ENCODE measurements at places on chromosomes 16 and 17. TPM values are rescaled to one million over a fixed set of nuclear protein-coding genes. Genes with fewer than 3 reads are reported as not detected.
A peak's percentile ranks its signal among the peaks of the same experiment; 100 is the strongest.

GRCh38 chr16:3854750-3855541, 25.6 kb downstream of the CREBBP start:
- no peak for DNase-seq

DNA sequence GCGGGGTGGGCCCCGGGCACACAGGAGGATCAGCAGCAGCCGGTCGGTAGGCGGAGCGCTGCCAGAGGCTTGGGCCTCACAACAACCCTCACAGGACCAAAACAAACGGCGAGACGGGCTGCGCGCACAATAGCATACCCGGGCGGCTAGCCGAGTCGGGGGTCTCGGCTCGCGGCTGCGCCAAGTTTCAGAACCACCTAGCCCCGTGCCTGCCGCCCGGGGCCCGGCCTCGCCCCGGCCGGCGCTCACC, 732 bp downstream of the ULK2 start:
- DNase-seq = peak; percentile 83

DNA sequence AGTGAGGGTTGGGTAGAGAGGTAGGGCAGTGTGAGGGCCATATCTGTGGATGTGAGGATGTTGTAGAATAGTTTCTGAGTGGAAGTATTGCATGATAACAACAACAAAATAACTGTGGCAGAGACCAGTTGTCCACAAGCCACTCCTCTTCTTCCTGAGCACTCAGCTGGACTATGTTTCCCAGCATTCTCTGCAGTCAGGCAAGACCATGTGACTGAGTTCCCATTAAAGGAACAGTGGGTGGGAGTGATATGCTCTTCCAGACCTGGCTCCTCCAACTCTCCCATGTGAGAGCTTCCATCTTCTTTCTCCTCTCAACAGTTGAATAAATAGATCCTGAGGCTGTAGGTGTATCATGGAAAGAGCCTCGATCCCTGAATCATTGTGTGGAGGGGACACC, 272.4 kb downstream of the CBLN1 start:
- no peak for DNase-seq

GRCh38 chr16:62539657-62540056, 503.4 kb upstream of the CDH8 start:
- DNase-seq = no peak

- DNase-seq = peak; percentile 39
These were observed 1.6 kb downstream of the NDUFB10 start for GRCh38 chr16:1960665-1961630.

DNA sequence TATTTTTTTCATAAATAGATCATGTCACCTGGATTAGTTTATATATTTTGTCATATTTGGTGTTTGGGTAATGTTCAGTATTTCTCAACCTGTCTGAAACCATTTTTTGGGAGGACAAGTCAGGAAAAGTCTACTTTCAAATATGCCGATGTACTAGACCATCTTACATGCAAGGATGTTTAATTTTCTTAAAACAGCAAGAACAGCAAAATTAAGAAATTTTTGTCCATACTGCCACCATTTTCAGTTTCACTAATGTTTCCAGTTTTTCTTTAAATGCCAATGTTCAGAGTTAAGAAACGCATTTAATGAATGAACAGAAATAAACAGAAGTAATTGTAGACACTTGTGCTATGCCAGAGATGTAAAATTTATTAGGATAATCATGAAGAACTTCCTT, 880 bp downstream of the KRTAP3-3 start:
- no peak for DNase-seq

DNA sequence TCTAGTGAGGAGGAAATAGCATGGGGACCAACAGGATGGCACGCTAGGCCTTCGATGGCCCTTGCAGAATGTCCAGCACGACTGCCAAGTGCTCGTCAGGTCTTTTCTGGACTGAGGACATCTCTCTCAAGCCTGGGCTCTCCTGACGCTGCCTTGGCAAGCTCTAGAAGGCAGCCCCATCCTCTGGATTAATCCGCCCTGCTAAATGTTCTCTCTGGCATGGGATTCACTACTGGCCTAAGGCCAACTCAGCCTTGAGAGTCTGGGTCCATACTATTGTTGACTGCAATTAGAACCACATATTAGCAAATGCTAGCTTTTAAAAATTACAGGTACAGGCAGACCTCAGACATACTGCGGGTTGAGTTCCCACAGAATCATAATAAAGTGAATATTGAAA, 2.5 kb upstream of the CEP295NL start:
- no peak for DNase-seq

DNA sequence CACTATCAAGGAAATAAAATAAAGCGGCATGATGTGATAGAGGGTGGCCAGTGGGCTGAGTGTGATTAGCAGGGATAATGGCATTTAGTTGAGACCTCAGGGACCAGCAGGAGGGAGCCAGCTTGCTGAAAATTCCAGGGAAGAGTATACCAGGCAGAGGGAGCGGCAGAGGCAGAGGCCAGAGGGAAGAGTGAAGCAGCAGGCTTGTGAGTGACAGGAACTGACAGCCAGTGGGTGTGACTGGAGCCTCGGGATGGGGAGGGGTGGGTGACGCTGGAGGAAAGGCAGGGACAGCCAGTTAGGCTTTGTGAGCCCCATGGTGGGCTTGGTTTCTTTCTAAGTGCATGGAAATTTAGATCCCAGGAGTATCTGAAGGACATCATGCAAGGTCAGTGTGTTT, 209.7 kb upstream of the CACNG3 start:
- no peak for DNase-seq

GRCh38 chr17:79088997-79089328, 14.3 kb downstream of the ENGASE start:
- DNase-seq = no peak

DNA sequence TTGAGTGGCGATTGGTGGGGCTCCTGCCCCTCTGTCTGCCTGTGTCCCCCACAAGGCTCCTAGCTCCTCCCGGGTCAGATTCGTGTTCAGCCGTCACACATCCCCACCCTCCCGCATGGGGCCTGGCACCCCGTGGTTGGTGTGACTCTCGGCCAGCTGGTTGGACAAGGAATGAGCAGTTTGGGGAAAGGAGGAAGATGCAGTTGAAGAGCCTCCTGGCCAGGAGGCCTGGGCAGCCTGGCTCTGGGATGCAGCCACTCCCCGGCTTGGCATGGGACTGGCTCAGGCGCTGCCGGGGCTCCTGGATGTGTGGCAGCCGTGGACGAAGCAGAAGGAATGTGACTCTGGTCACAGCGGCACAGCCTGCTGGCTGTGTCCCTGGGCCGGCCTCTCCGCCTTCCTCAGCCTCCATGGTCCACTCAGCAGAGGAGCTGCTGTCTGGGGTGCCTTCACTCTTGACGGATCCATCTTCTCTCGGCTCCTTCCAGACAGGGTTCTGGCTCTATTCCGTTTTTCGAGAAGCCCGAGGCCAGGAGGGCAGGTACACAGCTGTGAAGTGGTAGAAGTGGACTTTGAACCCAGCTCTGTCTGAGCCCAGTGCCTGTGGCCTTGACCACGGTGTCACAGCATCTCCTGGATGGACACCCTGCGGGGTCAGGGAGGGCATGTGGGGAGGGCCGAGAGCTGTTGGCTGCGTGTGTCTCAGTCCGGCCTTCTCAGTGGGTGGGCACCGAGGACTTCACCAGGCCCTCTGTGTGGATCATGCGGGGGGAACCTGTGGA, 2.1 kb downstream of the TRAF7 start:
- DNase-seq = no peak

- peak; percentile 27 for DNase-seq
These were observed 69.8 kb upstream of the PLCG2 start for GRCh38 chr16:81709016-81709900.

- DNase-seq = no peak
These were observed 10.1 kb upstream of the COL1A1 start for GRCh38 chr17:50211249-50212120.

DNA sequence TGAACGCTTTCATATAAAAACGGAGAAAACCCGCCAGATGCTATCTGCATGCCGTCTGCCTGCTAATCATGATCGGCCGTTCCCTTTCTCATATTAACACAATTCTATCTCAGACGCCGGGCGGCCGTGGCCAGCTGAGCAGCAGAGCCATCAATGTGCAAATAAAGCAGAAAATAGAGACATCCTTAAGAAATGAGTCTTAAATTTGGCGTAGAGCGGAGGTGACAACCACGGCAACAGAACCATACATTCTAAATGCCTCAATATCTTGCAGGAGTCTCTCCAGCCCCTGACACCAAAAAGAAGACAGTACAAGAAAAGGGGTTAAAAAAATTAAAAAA, 2.7 kb upstream of the IRX5 start:
- no peak for DNase-seq

GRCh38 chr16:70483426-70483825, 29.0 kb downstream of the FCSK start:
- DNase-seq = no peak

DNA sequence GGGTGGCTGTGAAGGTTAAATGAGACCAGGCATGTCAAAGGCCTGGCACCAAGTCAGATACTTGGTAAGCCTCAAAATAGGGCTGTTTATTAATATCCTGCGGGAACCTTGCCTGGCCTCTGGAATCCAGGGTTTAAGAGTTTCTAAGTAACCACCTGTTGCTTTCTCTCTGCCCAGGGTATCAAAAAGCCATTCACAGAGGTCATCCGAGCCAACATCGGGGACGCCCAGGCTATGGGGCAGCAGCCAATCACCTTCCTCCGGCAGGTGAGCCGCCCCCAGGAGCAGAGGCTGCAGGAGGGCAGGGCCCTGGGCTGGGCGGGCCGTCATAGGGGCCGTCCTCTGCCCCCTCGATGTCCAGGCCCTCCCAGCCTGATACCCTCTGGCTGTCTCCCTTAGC, 13.3 kb downstream of the GPT2 start:
- DNase-seq = no peak

GRCh38 chr17:45430006-45430737, 2.5 kb downstream of the ARHGAP27 start:
- peak; percentile 47 for DNase-seq

- peak; percentile 18 for DNase-seq
These were observed 15.3 kb upstream of the TBX2 start for GRCh38 chr17:61384354-61384691.

GRCh38 chr16:58654560-58655214, 25.1 kb upstream of the CNOT1 start:
- DNase-seq = no peak

DNA sequence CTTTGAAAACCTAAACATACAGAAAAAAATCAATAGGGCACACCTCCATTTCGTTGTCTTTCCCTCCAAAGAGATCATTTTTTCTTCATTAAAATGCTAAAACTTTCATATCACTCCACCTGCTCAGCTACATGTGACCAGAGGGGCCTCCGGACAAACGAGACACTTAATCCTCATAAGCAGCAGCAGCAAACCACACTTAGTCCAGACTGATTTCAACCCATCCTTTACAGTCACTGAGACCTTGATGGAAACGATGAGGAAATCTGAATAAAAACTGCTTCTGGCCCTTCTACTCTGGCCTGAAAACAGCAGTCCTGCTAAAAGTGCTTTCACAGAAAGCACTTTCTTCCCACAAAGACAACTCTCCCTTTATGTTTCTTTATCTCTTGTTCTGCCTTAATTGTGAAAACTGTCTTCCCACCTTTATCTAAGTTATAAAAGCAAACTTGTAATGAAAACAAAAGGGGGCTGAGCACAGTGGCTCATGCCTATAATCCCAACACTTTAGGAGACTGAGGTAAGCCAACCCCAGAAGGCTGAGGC, 4.6 kb downstream of the ANKRD11 start:
- no peak for DNase-seq

DNA sequence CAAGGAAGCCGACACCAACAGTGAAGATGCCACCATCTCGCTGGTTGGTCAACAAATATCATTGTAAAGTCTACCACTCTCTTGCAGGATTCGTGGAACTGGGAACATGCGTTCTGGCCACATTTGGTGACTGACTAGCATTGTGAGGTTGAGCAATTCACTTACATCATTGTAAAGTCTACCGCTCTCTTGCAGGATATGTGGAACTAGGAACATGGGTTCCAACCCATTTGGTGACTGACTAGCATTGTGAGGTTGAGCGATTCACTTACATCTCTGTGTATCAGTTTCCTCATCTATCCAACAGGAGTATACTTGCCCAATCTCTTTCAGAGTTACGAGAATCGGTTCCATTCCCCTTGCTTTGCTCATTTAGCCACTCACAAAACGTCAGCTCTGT, 42.6 kb upstream of the RPH3AL start:
- no peak for DNase-seq

GRCh38 chr16:72434159-72434558, 262.2 kb upstream of the PMFBP1 start:
- DNase-seq = no peak

GRCh38 chr16:74076568-74076967, 220.0 kb upstream of the PSMD7 start:
- DNase-seq = no peak

DNA sequence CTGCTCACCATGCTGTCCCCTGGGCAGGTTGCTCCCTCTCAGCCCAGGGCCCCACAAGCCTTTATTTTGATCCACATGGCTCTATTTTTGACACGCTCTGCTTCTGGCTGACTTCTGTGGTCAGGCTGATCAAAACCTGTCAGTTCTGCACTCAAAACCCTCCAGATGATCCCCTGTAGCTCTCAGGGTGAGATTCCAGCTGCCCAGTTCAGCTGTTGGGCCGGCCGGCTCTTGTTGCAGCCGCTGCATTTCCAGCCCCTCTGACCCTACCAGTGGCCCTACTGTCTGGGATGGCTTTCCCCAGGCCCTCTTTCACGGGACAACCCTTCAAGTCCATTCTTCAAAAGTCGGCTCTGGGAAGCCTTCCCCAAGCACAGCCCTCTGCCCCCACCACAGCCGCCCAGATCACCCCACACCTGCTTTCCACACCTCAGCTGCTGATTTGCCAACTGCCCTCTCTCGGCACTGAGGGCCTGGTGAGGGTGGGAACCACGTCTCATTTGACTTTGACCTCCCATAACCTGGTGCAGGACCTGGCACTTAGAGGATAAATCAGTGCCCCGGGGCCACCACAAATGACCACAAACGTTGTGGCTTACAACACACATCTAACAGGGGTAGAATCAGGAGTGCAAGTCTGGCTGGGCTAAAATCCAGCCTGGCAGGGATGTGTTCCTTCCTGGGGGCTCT, 16.3 kb upstream of the CACNG4 start:
- DNase-seq = peak; percentile 34

- no peak for DNase-seq
These were observed 3.8 kb downstream of the TNFSF12 start for GRCh38 chr17:7552621-7553051.

GRCh38 chr16:84546669-84547545, 42.4 kb upstream of the MEAK7 start:
- peak; percentile 13 for DNase-seq

GRCh38 chr16:10992112-10992511, 47.7 kb downstream of the CLEC16A start:
- DNase-seq = no peak

CALB2 gene
- 1.6 TPM for total RNA-seq

SYCE1L gene
- total RNA-seq = 2.6 TPM

AGRP gene
- 8.5 TPM for total RNA-seq

FBXW10 gene
- 0.27 TPM for total RNA-seq

ZFHX3 gene
- total RNA-seq = 29.3 TPM

CLEC18C gene
- 1.0 TPM for total RNA-seq

MYH3 gene
- total RNA-seq = 1.2 TPM

NXPH3 gene
- total RNA-seq = 4.5 TPM

KREMEN2 gene
- not detected for total RNA-seq

KRT39 gene
- total RNA-seq = 0.59 TPM

BEAN1 gene
- 0.15 TPM for total RNA-seq

FNDC8 gene
- not detected for total RNA-seq

CCL7 gene
- not detected for total RNA-seq

EME1 gene
- total RNA-seq = 1.8 TPM

WNT9B gene
- total RNA-seq = 0.80 TPM

USP31 gene
- 13.1 TPM for total RNA-seq

USP32 gene
- 68.9 TPM for total RNA-seq

ABI3 gene
- 46.8 TPM for total RNA-seq

ABCA6 gene
- total RNA-seq = 32.0 TPM

TCAP gene
- 3.7 TPM for total RNA-seq

SPDYE4 gene
- not detected for total RNA-seq

Data from lower lobe of right lung (tissue), 2 donors.